ENCODE measurements at places on chromosomes 6 and 20. TPM values are rescaled to one million over a fixed set of nuclear protein-coding genes. Genes with fewer than 3 reads are reported as not detected.

GRCh38 chr6:80156221-80156620, 49.8 kb downstream of the BCKDHB start:
- DNase-seq: no peak

DNA sequence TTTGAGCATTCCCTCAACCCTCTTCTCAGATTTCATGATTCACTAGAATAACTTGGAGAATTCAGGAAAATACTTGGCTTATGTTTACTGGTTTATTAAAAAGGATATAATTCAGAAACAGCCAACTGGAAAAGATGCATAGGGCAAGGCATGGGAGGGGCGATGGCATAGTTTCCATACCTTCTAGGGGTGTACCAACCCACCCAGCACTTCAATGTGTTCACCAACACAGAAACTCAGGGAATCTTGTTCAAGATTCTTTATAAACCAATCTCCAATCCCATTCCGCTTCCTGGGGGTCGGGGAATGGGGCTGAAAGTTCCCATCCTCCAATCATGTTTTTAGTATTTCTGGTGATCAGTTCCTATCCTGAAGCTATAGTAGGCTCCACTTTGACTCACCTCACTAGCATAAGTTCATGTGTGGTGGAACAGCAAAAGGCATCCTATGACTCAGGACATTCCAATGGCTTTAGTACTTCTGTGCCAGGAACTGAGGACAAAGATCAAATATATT, 164.4 kb downstream of the SIM1 start:
- DNase-seq: no peak

DNA sequence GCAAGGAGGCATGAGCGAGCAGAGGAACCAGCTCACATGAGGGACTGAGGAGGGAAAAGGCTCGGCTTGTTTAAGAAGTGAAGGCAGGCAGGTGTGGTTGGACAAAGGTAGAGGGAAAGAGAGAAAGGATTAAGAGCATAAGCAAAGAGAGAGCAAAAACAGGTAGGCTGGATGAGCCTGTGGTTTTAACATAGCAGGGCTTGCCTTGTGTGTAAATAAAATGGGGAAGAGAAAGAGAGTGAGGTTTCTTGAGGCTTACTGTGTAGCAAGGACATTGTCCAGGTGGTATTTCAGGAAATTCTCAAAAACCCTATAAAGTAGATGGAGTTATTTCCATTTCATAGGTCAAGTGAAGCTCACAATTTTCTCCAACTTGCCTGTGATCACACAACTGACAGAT, 93.9 kb upstream of the HDAC2 start:
- no peak for DNase-seq

DNA sequence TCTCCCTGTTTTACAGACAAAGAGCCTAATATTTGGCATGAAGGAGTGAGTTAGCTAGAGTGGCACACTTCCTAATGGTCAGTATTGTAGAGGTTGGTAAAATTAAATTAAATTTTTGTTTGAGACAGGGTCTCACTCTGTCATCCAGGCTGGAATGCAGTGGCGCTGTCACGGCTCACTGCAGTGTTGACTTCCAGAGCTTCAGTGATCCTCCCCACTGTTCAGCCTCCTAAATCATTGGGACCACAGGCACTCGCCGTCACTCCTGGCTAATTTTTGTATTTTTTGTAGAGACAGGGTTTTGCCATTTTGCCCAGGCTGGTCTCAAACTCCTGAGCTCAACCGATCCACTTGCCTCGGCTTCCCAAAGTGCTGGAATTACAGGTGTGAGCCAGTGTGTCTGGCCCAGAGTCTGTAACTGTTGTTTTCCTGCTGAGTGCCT, 70.9 kb downstream of the SCAND1 start:
- DNase-seq: no peak

GRCh38 chr6:75480425-75480824, 13.2 kb downstream of the FILIP1 start:
- no peak for DNase-seq

GRCh38 chr20:41524980-41525613, 93.1 kb downstream of the CHD6 start:
- DNase-seq: peak; percentile 88

GRCh38 chr20:50296450-50297375, 106.1 kb downstream of the CEBPB start:
- peak; percentile 78 for DNase-seq

- no peak for DNase-seq
These were observed 208.8 kb upstream of the PLCB4 start for GRCh38 chr20:8860011-8860495.

- no peak for DNase-seq
These were observed 119.9 kb downstream of the UST start for GRCh38 chr6:148866657-148867268.

- DNase-seq: no peak
These were observed 225.3 kb upstream of the FAM83B start for GRCh38 chr6:54621285-54621684.

DNA sequence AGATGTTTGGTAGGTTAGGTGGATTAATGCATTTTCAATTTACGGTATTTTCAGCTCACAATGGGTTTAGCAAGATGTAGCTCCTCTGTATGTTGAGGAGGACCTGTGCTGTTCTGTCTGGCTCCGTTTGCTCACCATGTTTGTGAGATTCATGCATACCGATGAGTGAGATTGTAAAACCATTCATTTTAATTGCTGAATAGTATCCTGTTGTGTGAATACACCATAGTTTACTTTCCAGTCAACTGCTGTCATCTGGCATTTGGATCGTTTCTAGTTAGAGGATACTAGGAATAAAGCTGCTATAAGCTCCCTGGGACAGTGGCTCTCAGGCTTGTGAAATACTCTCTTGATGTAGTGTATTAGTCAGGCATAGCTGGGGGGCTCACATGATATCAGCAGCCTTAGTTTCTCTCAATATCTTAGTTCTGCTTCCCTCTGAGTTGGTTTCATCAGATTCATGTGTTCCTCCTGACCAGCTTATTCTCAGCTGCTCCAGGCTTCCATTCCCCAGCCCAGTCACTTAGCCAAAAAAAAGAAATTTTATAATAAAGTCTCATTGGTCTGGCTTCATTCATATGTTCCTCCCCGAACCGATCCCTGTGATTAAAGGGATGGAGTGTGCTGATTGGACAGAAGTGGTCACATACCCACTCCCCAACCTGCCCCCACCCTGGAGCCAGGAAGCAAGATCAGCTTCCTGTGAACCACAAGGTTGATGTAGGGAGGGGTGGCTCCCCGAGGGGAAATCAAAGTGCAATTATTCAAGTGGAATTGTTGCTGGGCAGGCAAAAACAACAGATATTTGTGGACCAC, 10.9 kb upstream of the B4GALT5 start:
- DNase-seq: peak; percentile 75

- no peak for DNase-seq
These were observed 8.3 kb downstream of the POM121L2 start for GRCh38 chr6:27303613-27304272.

DNA sequence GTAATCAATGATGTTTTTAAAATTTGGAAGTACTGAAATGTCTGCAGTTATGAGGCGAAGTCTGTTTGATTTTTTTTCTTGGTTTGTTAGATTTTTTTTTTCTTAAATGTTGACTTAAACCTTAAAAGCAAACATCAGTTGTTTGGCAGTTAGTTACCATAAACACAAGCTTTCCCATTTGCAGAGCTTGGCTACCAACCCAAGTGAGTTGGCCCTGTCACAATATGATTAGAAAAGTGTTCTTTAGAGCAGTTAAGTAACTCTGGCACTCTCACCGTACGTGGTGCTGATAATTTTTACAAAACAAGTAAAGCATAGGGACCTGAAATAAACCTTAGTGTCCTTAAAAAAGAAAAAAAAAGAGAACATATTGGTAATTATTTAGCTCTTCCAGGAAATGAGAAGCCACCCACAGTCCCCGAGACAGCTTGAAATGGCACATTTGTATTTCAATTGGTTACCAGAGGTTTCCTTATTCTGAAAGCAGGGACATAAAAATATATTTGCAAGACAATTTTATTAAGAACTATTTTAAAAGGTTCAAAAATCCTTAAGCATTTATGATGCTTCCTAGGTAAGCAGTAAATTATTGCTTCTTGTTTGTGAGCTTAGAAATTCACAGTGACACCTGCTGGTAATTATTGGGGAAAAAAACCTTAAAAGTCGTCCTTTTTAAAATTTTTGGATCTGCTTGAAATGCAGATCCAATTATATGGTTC, 3.9 kb downstream of the HEY2 start:
- DNase-seq: no peak

DNA sequence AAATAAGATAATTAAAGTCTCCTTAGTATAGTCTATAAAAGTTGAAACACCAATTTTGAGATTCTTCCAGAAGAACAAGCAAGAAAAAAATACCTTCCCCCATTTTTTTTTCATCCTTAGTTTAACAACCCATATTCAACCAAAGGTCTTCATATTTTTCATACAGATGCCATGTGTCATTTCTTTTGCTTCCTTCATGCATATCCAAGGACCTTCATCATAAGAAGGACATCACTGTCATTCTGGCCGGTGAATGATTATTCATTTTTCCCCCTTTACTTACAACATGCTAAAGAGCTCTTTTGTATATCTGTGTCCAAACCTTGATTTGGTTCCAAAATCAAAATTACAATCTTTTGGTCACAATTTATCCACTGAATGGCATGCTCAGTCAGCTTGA, 21.3 kb upstream of the CLIC5 start:
- no peak for DNase-seq

DNA sequence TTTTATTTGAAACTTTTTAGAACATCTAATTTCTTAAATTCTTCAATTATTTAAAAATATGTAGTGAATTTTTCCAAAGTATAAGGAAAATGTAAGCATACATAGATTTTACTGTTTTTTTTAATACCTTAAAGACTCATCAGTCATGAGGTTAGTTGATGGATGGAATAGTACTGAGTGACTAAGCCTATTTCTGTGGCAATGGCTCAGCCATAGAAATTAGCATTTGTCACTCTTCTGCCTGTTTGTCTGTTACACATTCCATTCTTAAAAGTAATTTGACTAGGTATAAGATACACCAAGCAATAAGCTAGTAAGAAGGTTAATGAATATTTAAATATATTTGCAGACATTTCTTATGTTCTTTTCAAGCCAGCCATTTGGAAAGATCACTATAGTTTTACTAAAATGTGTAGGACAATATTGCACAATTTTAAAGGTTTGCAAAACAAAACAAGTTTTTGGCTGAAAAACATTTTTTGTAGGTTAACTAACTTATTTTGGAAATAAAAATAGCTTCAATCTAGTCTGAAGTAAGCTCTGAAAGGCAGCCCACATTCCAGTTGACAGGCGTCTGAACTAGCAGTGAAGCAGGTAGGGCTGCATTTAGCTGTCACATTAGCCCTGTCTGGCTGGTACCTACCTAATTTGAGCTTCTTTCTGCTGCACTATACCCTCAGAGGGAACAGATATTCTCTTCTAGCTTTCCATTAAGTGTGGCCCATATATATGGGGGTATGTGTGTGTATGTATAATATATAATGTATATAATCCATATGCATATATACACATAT, 385.7 kb downstream of the GRIK2 start:
- no peak for DNase-seq

DNA sequence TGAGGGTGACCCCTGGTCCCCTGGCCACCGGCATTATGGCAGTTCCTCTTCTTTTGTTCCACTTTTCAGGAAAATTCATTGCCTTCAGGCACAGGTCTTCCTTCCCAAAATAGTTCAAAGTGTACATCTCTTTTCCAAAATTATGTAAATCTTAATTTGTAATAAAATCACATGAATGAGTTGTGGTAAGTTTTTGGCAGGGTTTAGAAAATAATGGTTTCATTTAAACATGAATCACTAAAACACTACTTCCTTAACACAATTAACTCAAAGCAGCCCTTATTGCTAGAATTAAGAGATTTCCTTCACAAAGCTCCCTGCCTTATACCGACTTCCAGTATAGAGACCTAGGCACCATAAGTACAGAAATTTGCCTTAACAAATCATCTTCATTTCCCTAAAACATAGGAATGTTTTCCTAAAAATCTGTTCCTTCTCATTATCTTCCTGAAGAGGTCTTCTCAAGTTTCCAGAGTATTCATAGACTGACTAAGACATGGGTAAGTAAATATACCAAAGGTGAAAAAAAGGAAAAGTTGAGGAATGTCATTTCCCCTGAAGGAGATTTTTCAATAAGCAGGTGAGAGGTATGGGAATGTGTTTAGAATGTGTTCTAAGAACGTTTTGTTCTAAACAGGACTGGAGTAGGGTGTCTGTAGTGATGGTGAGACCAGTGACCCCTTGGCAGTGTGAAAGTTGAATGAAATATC, 148.2 kb upstream of the CITED2 start:
- no peak for DNase-seq

- no peak for DNase-seq
These were observed 91.9 kb downstream of the LMBRD1 start for GRCh38 chr6:69704916-69705315.

GRCh38 chr20:2932498-2932897, 59.2 kb downstream of the PTPRA start:
- DNase-seq: no peak

DNA sequence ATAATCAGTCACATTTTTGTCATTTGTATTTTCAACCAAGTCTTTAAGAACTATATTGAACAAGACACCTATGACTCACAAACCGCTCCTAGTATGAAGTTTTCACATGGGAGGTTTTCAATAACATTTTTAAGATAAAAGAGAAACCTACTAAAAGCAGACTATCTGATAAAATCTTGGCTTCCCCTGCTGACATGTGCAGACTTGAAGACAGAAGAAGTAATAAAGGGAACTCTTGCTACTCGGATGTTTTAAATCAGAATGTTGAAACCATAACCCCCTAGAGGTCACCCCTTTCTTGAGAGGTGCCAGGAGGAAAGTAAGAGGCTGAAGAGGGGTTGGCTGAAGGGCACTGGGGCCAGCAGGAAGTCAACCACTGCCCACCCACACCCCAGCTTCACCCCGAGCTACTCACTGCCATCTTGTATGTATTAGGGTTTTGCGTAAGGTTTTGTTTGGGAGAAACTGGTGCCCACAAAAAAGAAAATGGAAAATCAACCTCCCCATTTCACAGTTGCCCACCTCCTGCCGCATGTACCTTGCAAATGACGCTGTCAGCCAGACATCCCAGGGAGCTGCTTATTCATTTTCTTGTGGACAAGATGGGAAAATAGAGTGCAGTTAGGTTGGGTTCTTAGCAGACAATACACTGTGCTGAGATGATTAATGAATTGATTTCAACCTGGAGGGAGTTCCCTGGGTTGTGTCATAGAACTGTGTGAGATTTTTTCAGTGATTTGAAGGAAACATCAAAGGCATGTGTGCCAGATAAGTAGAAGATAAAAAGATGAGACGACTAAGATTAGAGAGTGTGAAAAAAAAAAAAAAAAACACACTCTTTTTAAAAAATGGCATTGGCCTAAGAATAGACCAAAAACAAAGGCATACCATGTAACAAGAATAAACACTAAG, 83.2 kb upstream of the TAB2 start:
- no peak for DNase-seq

Gene SLC17A3
- total RNA-seq: not detected

Gene PPIL6
- total RNA-seq: 3.0 TPM

Gene RIPOR3
- total RNA-seq: 3.3 TPM

Gene HTR1E
- not detected for total RNA-seq

Gene PNLDC1
- 0.47 TPM for total RNA-seq

Gene ATP6V1G2
- total RNA-seq: 2.7 TPM

Gene MUCL3
- not detected for total RNA-seq

Gene NKX2-2
- not detected for total RNA-seq

Gene C6orf163
- total RNA-seq: 2.3 TPM

Data from left cardiac atrium (tissue), 4 donors.